ENCODE measurements at places on chromosomes 5 and 9. TPM values are rescaled to one million over a fixed set of nuclear protein-coding genes. Genes with fewer than 3 reads are reported as not detected.

SLC4A9 gene
- not detected for total RNA-seq

OR1L1 gene
- not detected for total RNA-seq

HACD4 gene
- 0.26 TPM for total RNA-seq

CLIC3 gene
- not detected for total RNA-seq

GPR21 gene
- not detected for total RNA-seq

PCDHB13 gene
- total RNA-seq, result 1.8 TPM

DNA sequence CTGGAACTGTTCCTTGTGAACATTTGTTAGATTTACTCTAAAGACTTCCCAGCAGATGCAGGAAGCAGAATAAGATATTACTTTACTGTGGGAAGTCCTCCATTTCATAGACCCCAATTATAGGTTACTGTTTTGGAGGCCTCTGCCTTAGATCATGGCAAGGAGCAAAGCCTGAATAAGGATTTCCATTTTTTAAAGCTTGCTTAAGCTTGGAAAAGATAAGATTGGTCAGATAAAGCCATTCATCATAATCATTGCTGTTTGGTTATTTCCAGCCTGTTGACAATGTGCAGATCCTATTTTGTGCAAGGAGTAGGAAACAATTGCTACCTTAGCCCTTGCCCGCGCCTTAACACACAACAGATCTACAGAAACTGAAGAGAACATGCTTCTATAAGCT, 129.5 kb upstream of the ITGA1 start:
- no peak for DNase-seq

GRCh38 chr5:73637565-73637964, 11.6 kb downstream of the ARHGEF28 start:
- no peak for DNase-seq

DNA sequence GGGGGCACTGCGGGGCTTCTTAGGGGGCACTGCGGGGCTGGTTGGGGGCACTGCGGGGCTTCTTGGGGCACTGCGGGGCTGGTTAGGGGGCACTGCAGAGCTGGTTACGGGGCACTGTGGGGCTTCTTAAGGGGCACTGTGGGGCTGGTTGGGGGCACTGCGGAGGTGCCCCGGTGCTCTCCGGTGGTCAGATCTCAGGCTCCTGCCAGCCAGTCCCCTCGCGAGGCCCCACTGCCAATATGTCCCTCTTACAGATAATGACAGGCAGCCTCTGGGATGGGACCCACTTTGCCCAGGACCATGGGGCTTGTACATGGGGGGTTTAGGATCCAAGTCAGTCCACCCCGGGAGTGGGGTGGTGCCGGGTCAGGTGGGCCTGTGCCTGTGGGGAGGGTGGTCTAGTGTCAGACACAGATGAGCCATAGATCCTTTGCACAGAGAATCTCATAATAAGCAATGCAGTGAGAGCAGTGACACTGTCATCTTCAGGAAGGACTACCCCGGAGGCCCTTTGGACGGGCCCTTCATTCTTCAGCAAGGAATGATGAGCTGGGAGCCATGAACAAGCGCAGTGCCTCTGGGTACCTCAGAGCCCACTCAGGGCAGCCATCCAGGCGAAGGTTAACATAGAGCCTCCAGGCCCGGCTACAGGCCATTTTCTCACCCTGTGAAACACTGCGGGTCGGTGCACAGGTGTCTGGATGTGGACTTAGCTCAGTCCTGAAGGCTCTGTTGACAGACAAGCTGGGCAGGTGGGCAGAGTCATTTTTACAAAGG, 38.2 kb downstream of the COL5A1 start:
- no peak for DNase-seq

GRCh38 chr9:80649001-80649420, 1040.3 kb downstream of the TLE1 start:
- DNase-seq, result no peak

DNA sequence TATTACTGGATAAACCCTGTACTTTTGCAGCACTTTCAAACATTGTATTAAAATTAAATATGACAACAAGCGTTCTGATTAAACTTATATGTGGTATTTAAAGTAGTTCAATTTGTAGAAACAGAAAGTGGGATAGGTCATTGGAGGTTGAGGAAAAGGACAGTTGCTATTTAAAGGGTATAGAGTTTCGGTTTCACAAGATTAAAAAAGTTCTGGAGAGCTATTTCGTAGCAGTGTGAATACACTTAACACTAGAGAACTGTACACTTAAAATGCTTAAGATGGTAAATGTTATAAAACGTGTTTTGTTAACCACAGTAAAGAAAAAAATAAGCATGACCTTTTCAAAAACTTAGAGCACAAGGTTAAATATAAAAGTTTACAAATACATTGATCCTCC, 382.1 kb downstream of the BRINP1 start:
- no peak for DNase-seq

DNA sequence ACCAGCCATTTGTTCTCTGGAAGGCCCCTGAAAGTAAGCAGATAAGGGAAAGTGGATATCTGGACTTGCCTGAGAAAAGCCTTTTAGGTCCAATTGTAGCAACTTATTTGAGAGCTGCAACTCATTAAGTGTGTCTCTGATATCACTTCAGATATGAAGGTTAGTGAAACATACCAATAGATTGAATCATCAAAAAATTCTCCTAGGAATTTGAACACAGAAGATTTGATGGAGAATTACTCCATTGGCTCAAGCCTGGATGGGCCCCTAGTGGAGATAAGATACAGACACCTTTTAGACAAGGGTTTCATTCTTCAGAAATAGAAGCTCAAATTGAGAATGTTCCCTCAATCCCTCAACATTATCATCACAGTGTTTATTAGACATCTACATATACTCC, 356.7 kb downstream of the NDUFS4 start:
- DNase-seq, result no peak

- DNase-seq, result no peak
Observed at GRCh38 chr5:26239588-26239987, 798.8 kb downstream of the CDH9 start.

DNA sequence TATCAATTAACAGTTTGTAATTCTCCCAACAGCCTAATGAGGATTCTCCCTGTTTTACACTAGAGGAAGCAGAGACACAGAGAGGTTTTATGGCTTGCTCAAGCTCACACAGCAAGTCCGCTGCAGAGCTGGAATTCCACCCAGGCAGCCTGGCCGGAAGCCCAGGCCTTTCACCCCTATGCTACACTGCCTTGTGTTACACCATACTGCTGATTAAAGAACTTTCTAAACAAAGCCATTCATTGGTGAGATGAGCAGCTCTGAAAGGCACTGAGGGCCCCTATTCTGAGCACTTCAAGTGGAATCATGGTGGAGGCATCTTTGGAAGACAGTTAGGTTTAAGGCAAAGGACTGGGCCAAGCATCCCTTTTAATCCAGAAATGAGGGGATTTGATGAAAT, 14.7 kb upstream of the LARP1 start:
- no peak for DNase-seq

- DNase-seq, result no peak
Observed at GRCh38 chr9:135251996-135252760, 164.7 kb downstream of the OLFM1 start.

- peak; percentile 14 for DNase-seq
Observed at GRCh38 chr9:135009794-135010585, 77.5 kb upstream of the OLFM1 start.

DNA sequence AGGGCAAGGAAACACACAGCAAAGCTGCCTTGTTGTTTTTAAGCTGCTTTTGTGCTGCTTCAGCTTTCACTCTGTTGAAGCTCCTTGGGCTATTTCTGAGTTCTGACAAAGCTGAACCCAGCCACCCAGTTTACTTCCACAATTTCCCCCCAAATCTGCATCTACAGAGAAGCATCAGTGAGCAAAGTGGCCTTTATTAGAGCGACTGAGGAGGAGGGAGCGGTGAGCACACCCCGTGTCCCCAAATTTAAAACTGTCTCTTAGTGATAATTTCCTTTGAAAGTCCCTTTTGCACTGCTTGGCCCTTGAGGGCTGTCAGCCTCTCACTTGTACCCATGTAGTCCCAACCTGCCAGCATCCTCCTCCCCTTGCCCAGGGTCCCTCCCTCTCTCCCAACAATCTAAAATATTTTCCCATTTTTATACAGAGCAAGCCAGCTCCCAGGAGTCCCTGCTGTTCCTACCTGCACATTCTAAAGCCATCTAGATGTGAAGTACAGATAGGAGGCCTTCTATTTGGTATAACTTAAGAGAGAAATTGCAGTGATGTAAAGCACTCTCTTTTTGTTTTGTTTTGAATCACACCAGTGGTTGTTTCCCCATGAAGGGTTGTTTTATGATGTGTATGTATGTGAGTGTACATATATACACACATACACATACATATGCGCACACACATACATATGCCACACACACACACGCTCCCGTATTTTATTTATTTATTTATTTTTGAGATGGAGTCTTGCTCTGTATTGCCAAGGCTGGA, 313.5 kb downstream of the TLE4 start:
- DNase-seq, result no peak

DNA sequence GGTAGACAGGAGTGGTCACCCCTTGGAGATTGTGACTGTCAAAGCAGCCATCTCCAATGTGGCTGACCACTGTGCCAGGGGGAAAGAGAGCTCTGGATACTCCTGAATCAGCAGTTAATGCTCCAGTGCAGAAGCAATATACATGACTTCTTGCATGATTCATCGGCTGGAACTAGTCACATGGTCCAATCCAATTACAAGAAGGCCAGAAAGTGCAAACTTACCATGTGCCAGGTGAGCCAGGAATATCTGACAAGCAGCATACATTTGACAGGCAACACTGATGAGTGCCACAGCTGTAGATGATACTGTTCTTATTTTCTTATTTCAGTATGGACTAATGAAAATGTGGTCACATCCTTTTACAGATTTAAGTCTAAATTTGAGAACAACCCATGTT, 440.0 kb upstream of the MPDZ start:
- no peak for DNase-seq

- DNase-seq, result no peak
Observed at GRCh38 chr5:171705830-171706468, 79.7 kb upstream of the SMIM23 start.

DNA sequence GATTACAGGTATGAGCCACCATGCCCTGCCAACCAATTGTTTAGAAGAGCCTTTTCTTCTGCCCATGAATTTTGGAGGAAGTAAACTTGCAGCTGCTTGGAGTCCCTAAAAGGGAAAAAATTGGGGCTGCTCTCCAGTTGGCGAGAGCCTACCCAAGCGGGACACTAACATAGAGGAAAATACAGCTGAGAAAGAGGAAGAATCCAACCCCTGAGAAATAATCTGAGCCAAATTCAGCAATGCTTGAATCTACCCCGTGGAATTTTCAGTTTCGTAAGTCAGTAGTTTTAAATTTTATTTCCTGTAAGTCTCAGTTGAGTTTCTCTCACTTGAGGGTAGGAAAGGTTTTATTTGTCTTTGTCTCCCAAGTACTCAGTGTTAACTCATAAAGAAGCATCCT, 30.4 kb upstream of the UBTD2 start:
- DNase-seq, result no peak

DNA sequence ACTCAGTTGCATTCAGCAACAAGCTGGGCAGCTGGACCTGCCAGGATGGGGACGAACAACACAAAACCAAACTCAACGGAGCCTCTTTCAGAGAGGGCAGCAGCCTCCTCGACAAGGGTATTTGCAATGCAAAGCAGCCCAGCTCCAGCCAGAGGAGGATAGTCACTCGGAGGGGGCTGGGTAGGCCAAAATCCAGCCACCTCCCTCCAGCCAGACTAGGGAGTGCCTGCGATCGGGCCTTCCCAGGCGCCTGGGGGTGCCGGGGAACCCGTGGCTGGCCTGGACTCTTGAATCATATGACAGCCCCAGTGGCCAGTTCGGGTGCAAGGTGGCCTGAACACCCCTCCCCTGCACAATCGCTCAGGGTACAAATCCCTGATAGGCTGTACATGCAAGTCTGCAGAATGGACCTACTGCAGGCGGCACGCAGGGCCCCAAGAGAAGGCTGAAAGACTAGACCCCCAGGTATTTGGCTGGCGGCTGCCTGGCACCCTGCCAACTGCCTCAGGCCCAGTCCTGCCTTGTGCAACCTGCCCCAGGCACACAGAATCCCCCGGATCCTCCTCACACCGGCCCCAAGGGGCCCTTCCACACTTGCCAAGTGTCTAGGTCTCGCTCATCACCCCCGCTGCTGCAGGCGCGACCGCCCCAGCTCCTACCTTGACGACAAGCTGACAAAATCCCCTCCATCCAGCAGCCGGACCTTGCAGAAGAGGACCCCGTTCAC, 1.3 kb downstream of the EEIG1 start:
- DNase-seq, result peak; percentile 37

DNA sequence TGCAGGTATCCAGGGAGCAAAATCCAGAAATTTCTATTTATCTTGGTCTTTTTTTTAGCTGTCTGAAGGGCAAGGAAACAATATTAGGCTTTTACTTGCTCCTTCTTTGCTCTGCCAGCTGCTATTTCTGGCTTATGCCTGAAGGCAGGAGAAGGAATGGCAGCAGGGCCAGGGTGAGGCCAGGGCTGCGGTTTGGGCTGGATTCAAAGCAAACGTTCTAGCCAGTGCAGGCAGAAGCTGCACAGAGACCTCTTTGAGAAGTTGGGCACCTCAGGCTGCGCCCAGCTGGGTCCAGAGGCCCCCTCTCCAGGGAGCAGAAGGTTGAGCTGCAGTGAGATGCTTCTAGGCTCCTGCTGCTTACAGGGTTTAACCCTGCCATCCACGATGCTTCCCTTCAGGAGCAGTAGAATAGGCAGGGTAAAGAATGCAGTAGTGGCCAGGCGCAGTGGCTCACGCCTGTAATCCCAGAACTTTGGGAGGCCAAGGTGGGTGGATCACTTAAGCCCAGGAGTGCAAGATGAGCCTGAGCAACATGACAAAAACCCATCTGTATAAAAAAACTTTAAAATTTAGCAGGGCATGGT, 201.2 kb downstream of the ADCY2 start:
- no peak for DNase-seq

All from A673 (cell line).